ENCODE measurements at places on chromosomes 16 and 17. TPM values are rescaled to one million over a fixed set of nuclear protein-coding genes. Genes with fewer than 3 reads are reported as not detected.

- DNase-seq: no peak
Measured at GRCh38 chr17:64297467-64298088, 34.5 kb upstream of the TEX2 start.

DNA sequence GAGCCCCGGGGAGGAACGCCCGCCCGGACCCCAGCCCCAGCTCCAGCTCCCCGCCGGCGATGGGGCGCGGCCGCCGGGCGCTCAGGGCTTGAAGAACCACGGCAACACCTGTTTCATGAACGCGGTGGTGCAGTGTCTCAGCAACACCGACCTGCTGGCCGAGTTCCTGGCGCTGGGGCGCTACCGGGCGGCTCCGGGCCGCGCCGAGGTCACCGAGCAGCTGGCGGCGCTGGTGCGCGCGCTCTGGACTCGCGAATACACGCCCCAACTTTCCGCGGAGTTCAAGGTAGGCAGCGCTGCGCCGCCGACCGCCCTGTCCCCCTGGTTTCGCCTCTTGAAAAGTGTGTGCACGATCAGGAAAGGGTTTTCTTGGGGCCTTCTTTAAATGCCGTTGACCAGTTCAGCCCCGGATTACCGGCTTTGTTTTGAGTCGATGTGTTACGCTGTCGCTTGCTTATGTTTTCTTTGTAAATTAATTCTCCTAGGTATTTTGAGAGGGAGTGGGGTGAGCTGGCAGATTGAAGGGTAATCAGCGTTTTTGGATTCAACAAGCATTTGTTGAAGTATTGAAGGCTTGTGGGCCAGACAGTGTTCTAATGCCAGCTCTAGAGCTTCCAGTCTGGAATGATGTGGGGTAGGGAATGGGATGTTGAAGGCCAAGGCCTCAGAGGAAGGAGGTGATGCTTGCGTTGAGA, 681 bp downstream of the USP43 start:
- DNase-seq: no peak

RAB34 gene
- total RNA-seq: 411 TPM

KRTAP4-9 gene
- not detected for total RNA-seq

GRCh38 chr16:15760129-15760528, 96.7 kb downstream of the MYH11 start:
- DNase-seq: no peak

BCO1 gene
- 0.27 TPM for total RNA-seq

C1QTNF1 gene
- total RNA-seq: 80.8 TPM

GRCh38 chr16:17177959-17178905, 292.5 kb downstream of the XYLT1 start:
- DNase-seq: no peak

GRCh38 chr17:7133424-7133823, 18.8 kb upstream of the ASGR2 start:
- DNase-seq: no peak

DNA sequence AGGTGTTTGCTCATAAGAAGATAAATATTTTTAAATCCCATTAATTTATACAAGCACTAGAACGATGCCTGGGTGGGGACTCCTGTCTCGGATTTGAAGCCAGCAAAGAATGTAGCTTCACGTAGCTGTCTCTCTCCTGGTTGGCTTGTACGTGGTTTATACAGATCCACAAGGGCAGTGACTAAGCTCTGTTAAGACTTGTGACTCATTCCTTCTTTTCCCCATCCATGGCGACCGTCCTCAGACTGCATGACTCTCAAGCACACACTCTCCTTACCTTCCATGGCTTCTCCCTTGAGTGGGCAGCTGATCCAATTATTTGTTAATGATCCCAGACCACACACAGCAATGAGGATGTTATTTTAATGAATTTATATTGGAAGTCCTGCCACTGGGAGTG, 679.7 kb upstream of the SOX9 start:
- no peak for DNase-seq

DNA sequence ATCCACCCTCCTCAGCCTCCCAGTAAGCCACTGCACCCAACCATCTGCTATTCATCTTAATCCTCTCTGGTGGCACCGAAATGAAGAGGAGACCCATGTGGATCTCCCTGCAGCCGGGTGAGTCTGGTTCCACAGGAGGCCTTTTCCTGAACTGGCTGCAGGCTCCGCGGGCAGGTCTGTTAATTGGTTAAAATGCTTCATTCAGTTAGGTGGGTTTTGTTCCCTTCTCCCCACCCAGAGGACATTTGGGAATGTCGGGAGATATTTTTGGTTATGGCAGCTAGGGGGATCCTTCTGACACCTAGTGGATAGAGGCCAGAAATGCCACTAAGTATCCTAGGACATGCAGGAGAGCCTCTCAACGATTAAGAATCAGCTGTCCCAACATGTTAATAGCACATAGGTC, 16.7 kb downstream of the C16orf54 start:
- no peak for DNase-seq

DNA sequence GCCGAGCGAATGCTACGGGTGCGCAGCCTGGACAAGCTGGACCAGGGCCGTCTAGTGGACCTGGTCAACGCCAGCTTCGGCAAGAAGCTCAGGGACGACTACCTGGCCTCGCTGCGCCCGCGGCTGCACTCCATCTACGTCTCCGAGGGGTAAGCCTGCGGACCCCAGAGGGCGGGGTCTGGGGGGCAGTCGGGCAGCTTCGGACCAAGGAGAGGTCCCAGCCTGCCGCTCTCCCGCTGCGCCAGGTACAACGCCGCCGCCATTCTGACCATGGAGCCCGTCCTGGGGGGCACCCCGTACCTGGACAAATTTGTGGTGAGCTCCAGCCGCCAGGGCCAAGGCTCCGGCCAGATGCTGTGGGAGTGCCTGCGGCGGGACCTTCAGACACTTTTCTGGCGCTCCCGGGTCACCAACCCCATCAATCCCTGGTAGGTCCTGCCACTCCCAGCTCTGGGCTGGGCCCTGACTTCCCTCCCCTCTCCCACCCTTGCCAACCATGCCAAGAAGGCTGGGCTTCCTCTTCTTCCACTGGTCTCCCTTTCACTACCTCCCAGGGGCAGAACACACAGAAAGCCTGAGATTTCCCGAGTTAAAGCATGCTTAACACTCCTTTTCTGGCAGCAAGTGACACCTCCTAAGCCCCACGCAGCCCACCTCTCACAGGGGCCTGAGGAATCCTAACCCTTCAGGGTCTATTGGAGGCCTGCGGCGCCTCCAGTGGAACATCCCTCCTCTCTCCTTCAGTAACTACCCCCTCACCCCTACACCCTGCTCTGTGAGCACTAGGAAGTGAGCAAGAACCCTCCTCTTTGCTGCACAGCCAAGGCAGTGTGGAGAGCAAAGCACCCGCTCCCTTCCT, 3.2 kb downstream of the NAGS start:
- DNase-seq: no peak

DNA sequence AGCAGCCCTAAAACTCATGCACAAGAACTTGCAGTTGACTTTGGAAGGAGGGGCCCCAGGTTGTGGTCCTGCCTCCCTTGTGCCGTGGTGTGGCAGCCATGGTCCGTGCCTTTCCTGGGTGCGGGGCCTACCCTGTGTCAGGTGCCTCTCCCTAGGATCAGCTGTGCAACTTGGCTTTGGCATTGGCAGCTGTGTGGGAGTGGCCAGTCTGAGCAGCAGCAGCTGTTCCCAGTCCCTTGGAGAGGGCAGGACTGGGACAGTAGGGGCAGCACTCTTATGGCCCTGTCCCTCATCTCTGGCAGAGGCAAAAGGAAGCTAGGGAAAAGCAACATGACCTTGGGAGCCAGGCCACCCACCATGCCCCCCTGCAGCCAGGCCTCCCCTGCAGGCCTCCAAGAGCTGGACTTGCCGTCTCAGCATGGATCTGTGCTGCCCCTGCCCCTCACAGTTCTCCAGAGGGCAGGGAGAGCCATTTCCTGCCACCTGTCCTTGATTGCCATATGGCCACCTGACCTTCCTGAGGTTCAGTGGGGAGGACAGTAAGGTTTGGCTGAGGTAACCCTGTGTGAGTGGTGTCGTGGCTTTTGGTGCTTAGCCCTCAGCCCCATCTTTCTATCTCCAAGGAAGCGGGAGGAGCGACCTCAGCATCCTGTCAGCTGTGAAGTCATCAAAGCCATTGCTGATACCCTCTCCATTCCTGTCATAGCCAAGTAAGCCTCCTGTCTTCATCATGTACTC, 15.5 kb upstream of the NFATC3 start:
- DNase-seq: no peak

GRCh38 chr17:44466339-44466738, 36.9 kb downstream of the GPATCH8 start:
- DNase-seq: no peak

- no peak for DNase-seq
Measured at GRCh38 chr16:64809876-64810629, 311.8 kb downstream of the CDH11 start.

SEC14L5 gene
- total RNA-seq: not detected

TSR3 gene
- total RNA-seq: 101 TPM
